ENCODE measurements at places on chromosomes 1 and 21. TPM values are rescaled to one million over a fixed set of nuclear protein-coding genes. Genes with fewer than 3 reads are reported as not detected.

Gene CYP4B1
- not detected for polyA plus RNA-seq

Gene SEC16B
- polyA plus RNA-seq = 0.78 TPM

Gene GBP7
- not detected for polyA plus RNA-seq

Gene CR1L
- not detected for polyA plus RNA-seq

Gene FAM20B
- polyA plus RNA-seq = 21.8 TPM

Gene FMO2
- polyA plus RNA-seq = not detected

Gene ABCD3
- polyA plus RNA-seq = 33.6 TPM

Gene ADGRL2
- polyA plus RNA-seq = 162 TPM

Data from neural cell (in vitro differentiated cells).